ENCODE measurements at places on chromosomes 16 and 17.

GRCh38 chr17:76934561-76935320 is 66.5 kb downstream of the MGAT5B start:
- no peak for DNase-seq

- no peak for DNase-seq
Observed at GRCh38 chr17:80873307-80873951, 118.2 kb upstream of the CHMP6 start.

DNA sequence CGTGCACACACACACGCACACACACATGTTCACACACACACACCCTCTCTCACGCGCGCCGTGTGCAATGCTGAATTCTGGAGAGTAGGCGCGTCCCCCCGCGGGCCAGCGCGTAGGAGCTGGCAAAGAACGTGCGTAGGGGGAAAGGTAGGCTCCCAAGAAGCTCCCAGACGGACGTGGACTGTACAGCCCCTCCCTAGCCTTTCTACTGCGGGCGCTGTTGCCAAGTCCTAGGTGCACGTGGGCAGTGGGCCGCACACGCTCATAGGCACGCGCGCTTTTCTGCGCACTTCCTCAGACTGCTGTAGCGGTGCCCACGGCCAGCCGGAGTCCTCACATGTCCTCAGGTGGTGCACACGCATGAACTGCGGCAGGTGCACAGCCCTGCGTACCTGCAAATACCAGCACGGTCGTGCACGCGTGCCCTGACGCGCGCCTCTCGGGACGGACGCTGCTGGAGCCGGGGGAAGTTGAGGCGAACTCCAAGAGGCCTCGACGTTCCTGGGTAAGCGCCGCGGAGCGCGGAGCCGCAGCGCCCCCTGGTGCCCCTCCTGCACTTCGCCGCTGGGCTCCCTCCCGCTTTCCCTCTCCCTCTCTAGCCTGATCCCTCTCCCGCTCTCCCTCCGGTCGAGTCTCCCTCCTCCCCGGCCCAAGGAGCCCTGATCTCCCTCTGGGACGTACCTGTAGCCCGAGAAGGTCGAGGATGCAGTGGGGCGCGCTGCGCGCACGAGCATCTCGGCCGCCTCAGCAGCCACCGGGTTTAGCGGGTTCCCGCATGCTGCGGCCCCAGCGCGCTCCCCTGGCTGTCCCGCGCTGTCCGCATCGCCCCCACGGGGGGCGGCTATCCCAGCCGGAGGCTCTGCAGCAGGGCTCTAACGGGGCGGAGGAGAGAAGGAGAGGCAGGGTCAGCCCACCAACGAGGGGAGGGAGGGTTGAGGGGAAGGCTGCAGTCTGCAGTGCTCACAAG is 749 bp downstream of the GRIN2A start:
- DNase-seq, result peak; percentile 59

DNA sequence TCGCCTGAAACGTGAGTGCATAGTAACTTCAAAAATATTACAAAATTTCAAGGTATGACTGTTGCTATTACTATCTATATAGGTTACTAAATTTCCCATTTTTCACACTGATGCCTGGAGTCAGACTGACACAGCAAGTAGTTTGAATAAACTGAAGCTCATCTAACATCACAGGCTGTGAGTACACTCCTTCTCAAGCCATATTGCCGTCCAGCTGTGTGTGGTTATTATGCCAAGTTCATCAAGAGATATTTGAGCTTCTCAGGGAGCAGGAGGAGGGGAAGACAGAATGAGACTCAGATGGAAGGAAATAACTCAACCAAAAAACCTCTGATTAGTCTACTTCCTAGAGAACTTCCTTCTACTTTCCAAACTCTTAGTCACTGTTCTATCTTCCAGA is 473.9 kb downstream of the TOX3 start:
- no peak for DNase-seq

GRCh38 chr16:26120729-26121128 is 429.0 kb downstream of the HS3ST4 start:
- no peak for DNase-seq

DNA sequence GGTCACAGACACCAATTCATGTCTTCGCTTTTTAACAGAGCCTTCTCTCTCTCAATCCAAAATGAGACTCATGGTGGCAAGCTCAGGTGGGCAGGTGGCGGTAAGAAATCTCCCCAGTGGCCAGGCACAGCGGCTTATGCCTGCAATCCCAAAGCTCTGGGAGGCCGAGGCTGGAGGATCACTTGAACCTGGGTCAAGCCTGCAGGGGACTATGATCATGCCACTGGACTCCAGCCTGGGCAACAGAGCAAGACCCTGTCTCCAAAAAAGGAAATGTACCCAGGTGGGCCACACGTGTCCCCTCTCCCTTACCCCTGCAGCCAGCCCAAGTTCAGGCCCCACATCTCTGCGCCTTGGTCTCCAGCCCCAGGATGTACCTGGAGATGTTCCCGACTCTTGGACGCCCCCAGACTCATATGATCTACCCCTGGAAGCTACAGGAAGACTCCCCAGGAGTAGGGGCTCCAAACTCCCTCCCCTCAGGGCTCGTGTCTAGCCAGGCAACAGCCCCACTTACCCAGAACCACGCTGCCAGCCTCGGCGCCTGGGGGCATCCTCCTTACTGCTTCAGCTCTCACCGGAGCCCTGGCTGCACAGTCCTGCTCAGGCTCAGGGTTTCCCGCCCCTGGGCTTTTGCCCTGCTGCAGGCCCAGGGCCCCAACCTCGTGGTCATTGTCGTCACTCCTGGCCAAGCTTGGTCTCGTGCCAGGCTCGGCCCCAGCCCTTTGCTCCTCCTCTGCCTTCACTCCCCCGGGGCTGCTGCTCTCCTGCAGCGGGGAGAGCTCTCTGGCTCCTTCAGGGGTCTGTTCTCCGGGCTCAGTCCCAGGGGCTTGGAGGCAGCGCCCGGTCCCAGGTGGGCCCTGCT is 16.2 kb downstream of the MYLK3 start:
- DNase-seq, result no peak

DNA sequence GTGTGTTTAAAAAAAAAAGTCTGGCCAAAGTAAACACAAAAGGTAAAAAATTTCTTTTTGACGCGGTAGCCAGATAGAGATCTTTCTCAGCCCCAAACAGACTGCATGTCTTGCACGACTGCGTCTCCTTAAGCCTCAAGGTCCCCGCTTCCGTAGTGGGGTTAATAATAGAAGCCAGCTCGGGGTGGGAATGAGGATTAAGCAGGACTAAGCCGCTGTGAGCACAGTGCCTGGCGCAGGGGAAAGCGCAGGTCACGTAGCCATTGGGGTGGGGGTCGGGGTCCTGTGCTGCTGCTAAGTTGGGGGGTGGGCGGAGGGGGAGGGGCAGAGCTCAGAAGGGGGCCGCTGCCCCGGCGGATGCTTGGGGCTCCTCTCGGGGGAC is 521 bp downstream of the GGA2 start:
- DNase-seq, result peak; percentile 37

DNA sequence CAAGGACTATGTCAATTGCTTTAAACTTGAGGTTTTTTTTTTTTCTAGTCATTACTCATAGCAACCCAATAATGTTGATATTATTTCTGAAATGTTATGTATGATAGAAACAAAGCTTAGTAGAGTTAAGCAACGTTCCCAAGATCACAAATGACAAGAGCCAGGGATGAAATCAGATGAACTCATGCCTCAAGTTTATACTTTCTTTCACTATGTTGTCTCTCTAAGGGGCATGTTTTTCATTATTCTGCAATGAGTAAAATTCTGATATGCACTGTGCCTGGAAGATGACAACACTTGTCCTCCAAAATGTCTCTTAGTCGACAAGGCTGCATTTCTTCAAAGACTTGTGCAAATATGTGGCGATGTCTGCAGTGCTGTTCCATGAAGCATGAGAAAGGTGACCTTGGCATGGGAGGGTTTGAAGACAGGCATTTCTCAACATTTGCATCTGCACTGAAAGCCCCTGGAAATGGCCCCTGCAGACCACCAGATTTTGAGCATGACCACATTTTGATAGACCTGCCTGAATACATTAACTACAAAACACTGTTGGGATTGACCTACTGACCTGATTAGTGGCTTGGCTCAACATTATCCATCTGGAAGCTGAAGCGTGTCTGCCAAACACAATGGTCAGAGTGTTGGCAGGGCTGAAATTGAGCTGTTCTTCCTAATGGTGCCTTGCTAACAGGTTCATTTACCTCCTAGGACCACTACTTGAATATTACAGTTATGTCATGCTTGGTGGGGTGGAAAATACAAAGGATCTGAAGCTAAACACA is 1027.5 kb downstream of the CDH11 start:
- DNase-seq, result no peak

DNA sequence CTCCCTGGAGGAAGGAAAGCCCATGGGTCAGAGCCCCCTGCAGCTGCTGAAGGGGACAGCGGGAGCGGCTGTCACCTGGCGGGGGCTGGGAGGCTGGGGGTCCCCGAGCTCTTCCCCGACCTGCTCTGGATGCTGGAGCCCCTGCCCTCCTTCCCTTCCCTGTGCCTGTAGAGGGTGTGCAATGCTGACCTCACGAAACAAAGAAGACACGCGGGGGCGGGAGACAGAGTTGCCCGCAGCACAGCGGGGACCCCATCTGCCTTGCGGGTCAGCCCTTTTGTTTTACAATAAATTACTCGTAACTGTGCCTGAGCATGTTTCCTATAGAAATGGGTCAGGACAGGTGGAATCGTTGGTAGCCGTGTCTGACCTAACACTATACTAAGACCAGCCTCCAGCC is 6.3 kb downstream of the SECTM1 start:
- DNase-seq, result no peak

- no peak for DNase-seq
Observed at GRCh38 chr17:36576793-36577192, 14.9 kb upstream of the DHRS11 start.

GRCh38 chr16:14202697-14203096 is 131.6 kb downstream of the MRTFB start:
- DNase-seq, result no peak

- DNase-seq, result no peak
Observed at GRCh38 chr16:49530427-49530970, 156.9 kb downstream of the C16orf78 start.

DNA sequence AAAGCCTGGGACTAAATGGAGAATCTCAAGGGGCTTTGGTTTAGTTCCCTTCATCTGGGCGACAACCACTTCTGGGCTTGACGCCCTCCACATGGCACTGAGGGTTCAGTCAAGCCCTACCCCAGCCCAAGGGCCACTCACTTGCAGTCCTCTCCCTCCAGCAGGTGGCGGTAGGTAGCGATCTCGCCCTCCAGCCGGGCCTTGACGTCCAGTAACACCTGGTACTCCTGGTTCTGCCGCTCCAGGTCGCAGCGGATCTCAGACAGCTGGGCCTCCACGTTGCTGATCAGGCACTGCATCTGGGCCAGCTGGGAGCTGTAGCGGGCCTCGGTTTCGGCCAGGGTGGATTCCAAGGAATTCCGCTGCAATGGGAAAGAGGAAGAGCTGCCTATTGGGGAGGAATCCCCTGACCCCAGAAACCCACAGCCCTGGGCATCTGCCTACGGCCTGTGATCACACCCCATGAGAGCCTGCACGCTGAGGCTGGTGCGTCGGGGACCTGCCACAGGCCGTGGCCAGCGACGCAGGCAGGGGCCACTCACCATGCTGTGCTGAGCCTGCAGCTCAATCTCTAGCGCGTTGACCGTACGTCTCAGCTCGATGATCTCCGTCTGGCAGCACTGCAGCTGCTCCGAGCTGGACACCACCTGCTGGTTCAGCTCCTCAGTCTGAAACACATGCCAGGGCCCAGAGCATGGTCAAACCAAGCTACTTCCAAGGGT is 2.7 kb downstream of the KRT36 start:
- DNase-seq, result peak; percentile 50

DNA sequence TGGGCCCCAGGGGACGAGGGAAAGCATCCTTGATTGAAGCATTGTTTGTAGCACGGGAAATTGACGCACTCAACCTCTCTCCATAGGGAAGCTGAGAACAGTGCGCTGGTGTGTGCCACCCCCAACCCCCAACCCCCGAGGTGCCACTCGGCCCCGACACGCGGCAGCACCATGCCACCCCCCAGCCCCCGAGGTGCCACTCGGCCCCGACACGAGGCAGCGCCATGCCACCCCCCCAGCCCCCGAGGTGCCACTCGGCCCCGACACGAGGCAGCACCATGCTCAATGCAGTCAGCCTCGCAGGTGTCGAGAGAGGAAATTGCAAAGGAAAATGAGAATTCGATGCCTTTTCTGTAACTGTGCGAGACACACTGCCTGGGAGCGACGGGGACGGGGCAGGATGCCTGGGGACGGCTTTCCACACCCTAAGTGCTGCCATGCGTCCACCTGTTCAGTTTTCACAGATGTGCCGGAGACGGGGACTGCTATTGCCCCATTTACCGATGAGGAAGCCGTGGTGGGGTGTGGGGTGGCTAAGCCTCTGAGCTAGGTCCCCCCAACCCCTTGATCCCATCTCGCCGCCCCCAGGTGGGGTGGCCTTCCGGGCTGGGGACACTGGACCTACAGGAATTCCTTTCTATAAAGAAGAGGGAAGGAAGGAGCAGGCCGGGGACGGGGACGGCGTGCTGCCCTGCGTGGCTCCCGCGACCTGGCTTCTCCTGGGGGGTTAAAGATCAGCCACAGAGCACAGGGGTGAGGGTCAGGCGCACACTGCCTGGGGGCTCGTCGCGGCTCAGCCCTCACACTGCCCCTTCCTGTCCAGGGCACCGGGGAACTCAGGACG is 9.8 kb downstream of the CBFA2T3 start:
- no peak for DNase-seq

DNA sequence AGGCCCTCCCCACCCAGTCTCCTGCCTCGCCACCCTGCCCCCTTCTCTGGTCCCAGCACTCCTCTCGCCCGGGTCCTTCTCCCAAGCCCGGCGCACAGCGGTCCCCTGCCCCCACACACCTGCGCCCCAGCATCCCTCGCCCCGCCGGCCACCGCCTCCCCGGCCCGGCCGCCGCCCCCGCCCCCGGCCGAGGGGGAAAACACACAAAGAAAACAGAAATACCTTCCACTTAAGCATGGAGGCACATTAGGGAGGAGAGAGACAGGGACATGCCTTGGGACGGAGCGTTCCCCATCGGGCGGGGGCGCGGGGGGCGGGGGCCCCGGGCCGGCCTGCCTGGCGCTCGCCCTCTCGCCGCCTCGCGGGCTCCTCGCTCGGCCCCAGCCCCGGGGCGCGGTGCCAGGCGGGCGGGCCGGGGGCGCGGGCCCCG is 326 bp downstream of the SRCIN1 start:
- DNase-seq, result no peak

Data from activated CD4-positive, alpha-beta T cell treated with anti-CD3 and anti-CD28 coated beads, Interleukin-2, Interleukin-6, amounts not matched to agents 100 ng/mL and 50 ng/mL, durations not matched to agents 16 hours and 8 hours (primary cell).